ENCODE measurements at places on chromosomes 11 and 22. TPM values are rescaled to one million over a fixed set of nuclear protein-coding genes. Genes with fewer than 3 reads are reported as not detected.

C1QTNF4 gene
- 0.24 TPM for total RNA-seq

KCNJ4 gene
- total RNA-seq = 16.0 TPM

C11orf21 gene
- 47.1 TPM for total RNA-seq

CCDC34 gene
- total RNA-seq = 3.8 TPM

CHRM4 gene
- not detected for total RNA-seq

MS4A4A gene
- 23.8 TPM for total RNA-seq

RAB38 gene
- 0.70 TPM for total RNA-seq

PIK3IP1 gene
- total RNA-seq = 13.7 TPM

GPHA2 gene
- not detected for total RNA-seq

ART1 gene
- 1.7 TPM for total RNA-seq

NLRX1 gene
- total RNA-seq = 32.4 TPM

HSPB2 gene
- total RNA-seq = 43.7 TPM

TMEM126B gene
- total RNA-seq = 64.3 TPM

DNA sequence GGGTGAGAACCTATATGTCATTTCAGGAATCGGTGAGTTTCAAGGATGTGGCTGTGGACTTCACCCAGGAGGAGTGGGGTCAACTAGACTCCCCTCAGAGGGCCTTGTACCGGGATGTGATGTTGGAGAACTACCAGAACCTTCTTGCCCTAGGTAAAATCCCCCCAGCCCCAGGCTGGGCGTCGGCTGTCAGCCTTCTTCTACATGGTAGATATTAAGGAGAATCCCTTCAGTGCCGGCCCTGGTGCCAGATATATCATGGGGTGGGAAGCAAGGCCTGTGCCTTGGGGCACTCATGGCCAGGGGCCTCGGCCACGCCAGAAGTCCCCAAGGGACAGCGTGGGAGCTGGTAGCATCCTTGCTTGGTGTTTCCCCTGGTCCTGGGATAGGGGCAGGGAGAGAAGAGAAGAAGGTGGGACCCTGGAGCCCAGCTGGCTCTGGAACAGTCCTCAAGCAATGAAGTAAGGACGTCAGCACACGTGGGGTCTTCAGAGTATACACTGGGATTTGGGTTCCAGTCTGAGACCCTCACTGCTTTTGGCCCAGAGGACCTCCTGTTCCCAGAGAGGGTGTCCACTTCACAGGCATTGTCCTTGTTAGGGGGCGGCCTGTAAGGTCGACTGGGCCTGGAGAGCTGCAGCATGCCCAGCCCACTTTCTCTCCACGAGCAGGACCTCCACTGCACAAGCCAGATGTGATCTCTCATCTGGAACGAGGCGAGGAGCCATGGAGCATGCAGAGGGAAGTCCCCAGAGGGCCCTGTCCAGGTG lies 6.8 kb downstream of the ZNF74 start:
- no peak for DNase-seq

- DNase-seq = no peak
These were observed 41.7 kb upstream of the LMO2 start for GRCh38 chr11:33933602-33934001.

- no peak for DNase-seq
These were observed 97.7 kb downstream of the CD44 start for GRCh38 chr11:35236667-35237003.

DNA sequence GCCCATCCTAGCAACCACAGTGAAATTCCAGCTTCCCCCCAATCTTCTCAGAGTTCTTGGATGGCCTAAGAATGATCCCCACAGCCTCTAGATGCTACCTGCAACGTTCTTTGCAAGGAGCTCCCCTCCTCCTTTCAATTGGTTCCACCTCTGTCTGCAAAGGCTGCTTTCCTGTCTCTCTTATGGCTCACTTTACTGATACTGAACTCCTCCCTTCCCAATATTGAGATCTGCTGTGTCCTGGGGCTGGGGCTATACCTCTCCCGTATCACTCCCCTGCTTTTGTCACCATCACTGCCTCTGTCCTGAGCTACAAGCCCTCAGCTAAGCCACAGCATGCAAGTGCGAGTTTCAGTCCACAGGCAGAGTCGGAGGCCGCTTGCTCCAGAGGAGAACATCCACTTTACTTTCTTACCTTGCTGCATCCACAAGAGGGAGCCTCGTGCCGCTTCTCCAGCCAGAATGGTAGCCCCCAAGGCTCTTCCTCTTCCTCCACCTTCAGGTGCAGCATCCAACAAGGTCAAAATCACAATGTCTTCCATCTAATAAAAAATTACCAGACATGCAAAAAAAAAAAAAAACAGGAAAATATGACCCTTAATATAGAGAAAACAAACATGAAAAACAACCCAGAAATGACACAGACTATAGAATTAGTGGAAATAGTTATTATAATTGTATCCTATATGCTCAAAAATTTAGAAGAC lies 48.6 kb upstream of the TMEM45B start:
- DNase-seq = no peak

DNA sequence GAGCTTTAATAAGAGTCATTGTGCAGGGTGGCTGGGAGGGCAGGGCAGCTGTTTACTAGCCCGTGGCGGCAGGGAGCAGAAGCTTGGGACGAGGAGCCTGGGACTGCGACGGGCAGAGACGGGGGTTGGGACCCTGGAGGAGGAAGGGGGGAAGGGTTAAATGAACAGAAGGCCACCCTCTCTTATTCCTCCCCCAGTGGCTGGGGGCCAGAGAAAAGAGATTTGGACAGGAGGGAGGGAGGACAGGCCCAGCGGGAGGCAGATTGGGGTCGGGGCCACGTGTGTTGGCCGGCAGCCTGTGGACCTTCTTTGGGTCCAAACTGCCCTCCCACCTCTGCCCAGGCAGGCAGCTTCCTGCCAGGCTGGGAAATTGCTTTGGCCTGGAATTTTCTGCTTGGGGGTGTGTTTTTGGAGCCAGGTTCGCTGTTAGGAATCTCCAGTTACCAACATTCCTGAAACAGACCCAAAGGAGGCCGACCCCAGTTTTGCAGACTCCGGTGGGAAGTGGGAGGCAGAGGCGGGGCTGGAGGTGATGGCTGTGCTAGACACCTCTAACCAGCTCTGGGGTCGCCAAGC lies 50.2 kb downstream of the APOL3 start:
- DNase-seq = no peak

- no peak for DNase-seq
These were observed 17.6 kb upstream of the SPON1 start for GRCh38 chr11:13944911-13945425.

- no peak for DNase-seq
These were observed 11.5 kb upstream of the KMT5B start for GRCh38 chr11:68224606-68225005.

- DNase-seq = peak; percentile 56
These were observed 6.4 kb upstream of the MFRP start for GRCh38 chr11:119352857-119353260.

- no peak for DNase-seq
These were observed 98.0 kb upstream of the ASPHD2 start for GRCh38 chr22:26330971-26331625.

GRCh38 chr11:33941637-33942160 lies 49.8 kb upstream of the LMO2 start:
- peak; percentile 56 for DNase-seq

- DNase-seq = no peak
These were observed 79.9 kb downstream of the GRAMD1B start for GRCh38 chr11:123509737-123510578.

- DNase-seq = no peak
These were observed 444 bp downstream of the CWF19L2 start for GRCh38 chr11:107457205-107457557.

DNA sequence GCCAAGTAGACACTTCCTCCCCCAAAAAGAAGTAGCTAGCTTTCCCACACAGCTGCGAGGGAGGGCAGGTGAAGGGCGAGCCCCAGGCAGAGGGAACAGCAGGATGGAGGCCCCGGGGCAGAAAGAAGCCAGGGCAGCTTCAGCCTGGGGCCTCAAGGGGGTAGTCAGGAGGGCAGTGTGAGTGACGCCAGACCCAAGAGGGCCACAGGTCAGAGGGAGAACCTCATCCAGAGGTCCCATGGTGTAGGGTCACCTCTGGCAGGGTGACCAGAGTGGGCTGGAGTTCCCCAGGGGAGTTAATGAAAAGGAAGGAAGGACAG lies 9.2 kb downstream of the PRR5 start:
- DNase-seq = no peak

DNA sequence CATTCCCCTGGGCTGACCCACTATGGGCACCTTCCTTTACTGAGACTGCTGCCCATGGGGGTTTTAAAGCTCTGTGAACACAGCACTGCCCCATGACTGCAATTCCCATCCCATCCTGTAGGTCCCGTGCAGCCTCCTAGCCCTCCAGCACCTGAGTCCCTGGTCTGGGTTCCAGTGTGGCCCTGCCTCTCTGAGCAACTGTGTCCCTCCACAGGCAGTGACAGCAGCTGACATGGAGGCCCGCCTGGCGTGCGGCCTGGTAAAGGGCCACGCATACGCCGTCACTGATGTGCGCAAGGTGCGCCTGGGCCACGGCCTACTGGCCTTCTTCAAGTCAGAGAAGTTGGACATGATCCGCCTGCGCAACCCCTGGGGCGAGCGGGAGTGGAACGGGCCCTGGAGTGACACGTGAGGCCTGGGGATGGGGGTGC lies 12.6 kb downstream of the OMP start:
- peak; percentile 60 for DNase-seq

DNA sequence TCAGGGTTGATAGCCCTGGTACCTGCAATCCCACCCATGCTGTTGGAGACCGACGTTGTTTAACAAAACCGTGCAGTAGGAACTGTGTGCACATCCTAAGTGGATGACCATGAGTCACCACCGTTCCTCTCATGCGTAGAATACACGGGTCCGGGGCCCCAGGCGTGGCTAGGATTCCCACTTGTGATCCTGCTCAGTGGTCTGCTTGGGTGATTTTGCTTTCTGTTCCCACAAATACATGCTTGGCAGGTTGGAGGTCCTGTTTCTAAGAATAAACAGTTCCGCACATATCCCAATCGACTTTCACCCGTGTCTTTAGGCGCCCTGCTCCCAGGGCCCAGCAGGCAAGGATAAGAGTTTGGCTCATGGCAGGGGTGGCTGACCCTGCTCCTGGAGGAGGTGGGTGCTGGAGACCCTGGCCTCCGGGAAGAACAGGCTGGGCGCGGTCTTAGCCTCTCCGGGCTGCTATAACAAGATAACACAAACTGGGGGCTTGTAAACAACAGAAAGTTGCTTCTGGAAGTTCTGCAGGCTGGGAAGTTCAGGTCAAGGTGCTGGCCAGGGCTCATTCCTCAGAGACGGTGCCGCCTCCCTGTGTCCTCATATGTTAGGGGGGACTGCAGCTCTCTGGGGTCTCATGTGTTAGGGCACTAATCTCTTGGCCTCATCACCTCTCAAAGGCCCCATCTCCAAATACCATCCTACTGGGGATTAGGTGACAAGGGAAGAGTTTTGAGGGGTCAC lies 1028.3 kb downstream of the BRD1 start:
- peak; percentile 26 for DNase-seq

GRCh38 chr11:5910540-5910939 lies 17.5 kb downstream of the OR52E5 start:
- DNase-seq = no peak

DNA sequence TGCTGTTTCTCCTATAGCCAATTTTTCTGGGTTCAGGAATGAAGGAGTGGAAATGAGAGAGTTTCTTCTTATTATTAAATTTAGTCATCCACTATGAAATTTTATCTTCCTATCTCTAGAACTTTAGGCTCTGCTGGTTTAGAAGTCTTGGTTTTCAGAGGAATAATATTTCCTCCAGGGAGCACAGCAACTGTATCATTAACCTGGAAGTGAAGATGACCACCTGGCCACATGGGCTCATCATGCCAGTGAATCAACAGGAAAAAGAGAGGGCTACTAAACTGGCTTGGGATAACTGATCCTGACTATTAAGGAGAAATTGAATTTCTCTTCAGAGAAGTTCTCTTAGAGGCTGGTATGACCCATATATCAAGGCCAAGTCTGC lies 44.4 kb downstream of the ADM start:
- DNase-seq = no peak

DNA sequence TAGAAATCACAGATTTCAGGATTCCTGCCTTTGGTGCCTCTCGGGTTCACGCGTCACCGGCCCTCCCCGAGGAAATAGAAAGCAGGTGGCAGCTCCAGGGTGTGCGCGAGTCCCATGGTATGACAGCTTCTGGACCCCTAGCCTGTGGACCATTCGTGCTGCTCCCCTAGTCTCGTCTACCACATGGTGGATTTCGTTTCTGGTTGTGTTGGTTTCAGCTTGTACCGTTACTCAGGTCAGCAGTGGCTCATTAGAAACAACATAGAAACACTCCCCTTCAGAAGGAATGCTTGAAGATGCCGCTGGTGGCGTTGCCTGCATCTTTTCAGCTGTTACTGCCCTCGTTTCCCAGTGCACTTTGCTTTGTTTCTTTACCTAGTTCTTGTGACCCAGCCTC lies 700 bp downstream of the TTC17 start:
- no peak for DNase-seq

DNA sequence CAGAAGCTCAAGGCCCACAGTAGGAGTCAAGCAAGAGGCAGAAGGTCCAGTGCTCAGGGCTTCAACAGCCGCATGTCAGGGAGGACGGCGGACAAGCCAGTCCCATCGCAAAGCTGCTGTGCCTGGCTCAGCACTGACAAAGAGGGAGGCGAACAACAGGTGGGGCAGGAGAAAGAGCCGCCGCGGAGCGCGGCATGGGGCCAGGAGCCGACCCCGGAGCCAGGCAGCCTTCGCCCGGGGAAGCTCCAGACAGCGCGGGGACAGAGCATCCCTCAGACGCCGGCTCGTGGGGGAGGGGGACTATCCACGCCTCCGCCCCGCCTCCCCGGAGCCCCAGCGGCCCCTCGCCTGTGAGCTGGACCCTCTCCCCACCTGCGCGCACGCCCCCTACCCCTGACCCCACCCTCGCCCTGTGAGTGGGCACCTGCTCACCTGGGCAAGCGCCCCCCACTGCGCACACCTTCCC lies 369 bp downstream of the DHCR7 start:
- peak; percentile 73 for DNase-seq

- no peak for DNase-seq
These were observed 32.6 kb downstream of the PPFIBP2 start for GRCh38 chr11:7546324-7546791.

DNA sequence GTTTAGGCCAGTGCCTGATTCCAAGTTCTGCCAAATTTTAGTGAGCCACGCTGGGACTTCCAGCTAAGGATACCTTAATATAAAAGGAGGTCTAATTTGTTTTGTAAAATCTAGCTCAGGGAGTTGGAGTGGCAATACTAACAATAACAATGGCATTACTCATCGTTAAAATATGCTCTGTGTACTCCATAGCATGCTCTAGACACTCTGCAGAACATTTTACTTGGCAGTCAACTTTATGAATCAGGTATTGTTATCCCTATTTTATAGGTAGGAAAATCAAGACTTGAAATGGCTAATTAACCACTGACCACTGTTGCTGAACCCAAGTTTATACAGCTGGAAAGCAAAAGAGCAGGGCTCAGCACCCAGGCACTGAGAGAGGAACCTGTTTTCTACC lies 485.0 kb upstream of the KIRREL3 start:
- DNase-seq = no peak

GRCh38 chr11:118212781-118213191 lies 12.0 kb downstream of the JAML start:
- no peak for DNase-seq

GRCh38 chr11:19555266-19555665 lies 157.4 kb upstream of the NAV2 start:
- no peak for DNase-seq

GRCh38 chr11:7499081-7499480 lies 13.8 kb downstream of the OLFML1 start:
- no peak for DNase-seq

GRCh38 chr11:8233691-8234424 lies 29.8 kb downstream of the LMO1 start:
- DNase-seq = no peak

GRCh38 chr11:40787224-40787623 lies 672.2 kb downstream of the LRRC4C start:
- DNase-seq = no peak
